Activated CD8-positive, alpha-beta memory T cell treated with anti-CD3 and anti-CD28 coated beads for 4 hours (primary cell): ENCODE measurements at places on chromosomes 1 and 21.

DNA sequence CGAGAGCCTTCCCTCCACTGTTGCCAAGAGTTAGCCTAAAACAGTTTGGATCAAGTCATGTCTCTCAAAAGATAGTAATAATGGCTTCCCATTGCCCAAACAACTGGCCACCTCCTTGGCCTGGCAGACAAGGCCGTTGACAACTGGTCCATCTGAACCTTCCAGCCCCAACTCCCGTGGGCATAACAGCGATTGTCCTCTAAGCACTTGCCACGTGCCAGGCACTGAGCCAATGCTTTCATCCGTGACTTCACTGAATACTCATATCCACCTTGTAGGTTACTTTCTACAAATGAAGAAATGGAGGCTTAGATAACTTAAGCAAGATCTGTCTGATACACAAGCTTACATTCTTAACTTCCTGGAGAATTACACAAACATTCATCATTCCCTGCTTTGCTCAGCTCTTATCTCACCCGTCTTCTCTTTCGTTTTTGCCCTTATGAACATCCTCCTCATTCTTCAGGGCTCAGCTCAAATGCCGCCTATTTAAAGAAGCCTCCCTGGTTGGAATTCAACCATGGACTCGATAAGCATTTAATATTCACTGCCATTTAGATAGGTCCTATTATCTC lies 106.4 kb downstream of the KCND3 start:
- DNase-seq: no peak

DNA sequence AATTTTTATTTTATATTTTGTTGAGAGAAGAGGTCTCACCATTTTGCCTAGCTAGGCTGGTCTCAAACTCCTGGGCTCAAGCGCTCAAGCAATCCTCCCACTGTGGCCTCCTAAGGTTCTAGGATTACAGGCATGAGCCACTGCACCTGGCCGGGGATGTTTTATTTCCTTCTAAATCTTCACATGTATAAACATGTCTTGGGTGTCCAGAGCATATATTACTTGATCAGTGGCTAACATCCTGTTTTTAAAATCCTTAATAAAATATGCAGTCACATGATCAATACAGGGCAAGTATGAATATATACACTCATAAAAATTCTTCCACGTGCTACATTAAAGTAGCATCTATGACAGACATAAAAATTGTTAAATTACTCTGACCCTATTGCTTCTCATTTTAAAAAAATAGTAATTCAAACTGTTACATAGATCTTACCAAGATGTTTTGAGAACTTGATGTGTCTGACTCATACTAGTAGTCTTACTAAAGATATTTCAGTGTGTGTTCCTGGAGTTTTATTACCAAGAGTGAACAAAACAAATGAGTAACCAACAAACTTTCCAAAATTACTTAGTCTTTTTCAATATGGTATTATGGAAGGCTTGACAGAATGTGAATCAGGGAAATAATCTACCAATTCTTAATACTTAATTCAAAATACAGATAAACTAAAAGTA lies 222.5 kb downstream of the SLC45A1 start:
- no peak for DNase-seq

DNA sequence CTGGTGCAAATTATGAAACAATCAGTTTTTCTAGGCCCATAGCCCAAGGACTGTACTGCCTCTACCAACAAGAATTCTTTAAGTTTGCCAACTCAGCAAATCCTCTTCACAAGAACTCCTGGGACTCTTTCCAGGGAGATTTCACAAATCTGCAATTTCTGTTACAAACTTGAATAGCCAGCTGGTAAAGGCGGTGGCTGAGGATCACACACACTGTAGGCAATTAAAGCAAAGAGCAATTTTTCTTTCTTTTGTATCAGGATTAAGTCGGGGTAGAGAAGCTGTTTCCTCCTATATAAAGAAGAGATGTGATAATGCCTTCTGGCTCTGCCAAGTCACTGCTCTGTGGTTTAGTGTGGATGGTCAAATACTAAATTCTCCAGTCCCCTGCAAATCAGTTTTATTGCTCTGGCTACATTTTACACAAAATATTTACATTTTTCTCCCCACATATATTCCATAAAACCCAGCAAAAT lies 1.7 kb downstream of the ALDH9A1 start:
- DNase-seq: no peak

- DNase-seq: no peak
These were observed 199.3 kb upstream of the GRIK3 start for GRCh38 chr1:37233606-37234005.
